ENCODE measurements at places on chromosomes 3 and 15. TPM values are rescaled to one million over a fixed set of nuclear protein-coding genes. Genes with fewer than 3 reads are reported as not detected.

Gene CYP1A1
- total RNA-seq: 0.27 TPM

Gene TM4SF18
- total RNA-seq: 0.27 TPM

- no peak for DNase-seq
These were observed 306.0 kb upstream of the GBE1 start for GRCh38 chr3:82067420-82067819.

GRCh38 chr15:26103002-26103404, 239.9 kb upstream of the ATP10A start:
- DNase-seq: no peak

GRCh38 chr15:78007964-78008886, 69.3 kb downstream of the TBC1D2B start:
- no peak for DNase-seq

DNA sequence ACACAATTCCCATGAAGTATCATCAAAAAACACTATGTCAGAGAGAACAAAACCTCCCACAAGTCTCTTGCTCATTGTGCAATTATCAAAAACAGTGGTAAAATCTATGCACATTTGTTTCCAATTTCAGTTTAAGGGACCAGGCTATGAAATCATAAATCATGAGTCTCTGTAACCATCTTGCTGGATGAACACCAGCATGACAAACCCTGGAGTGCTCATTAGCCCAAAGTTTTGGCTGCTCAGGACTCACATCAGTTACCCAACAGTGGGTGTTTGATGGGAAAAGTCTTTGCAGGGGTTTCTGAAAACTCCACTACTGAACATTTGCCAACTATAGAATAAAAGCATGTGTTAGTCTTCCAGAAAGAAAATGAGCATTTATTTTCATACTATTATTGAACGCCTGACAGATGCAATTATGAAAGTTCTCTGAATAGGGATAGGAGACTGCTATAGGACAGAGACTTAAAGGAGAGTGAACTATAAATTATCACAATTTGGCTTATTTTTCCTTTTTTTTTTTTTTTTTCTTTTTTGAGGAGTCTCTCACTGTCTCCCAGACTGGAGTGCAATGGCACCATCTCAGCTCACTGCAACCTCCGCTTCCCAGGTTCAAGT, 240.8 kb upstream of the KCNMB2 start:
- no peak for DNase-seq

- DNase-seq: no peak
These were observed 5.6 kb downstream of the AHSG start for GRCh38 chr3:186618318-186618938.

DNA sequence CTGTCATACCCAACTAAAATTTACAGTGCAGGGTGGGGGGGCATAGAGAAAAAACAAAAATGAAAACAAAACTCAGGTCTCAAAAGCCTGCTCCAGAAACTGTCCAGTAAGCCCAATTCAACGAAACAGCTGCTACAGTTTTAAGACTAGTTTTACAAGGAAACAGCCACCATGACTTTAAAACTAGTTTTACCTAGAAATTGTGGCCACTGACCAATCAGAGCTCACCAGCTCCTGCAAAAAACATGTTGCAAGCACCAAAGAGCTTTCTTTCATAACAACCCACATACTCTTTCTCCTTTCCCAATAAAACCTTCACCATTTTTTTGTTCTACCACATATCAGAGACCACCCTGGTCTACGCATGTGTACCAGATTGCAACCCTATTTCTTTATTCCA, 7.3 kb upstream of the CFAP91 start:
- DNase-seq: no peak

DNA sequence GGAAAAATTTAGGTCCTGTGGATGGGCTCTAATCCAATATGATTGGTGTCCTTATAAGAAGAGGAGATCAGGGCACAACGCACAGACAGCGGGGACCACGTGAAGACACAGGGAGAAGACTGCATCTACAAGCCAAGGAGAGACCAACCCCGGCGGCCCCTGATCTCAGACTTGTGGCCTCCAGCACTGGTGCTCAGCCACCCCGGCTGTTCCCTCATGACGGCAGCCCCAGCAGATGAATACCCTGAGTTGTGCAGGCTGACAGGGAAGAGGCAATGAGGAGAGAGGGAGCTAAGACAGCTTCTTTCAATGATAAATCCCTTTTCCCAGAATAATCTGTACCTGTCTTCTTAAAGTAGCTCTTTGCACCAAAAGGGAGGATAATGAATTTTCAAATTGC, 33.3 kb upstream of the CGNL1 start:
- no peak for DNase-seq

- DNase-seq: no peak
These were observed 31.3 kb downstream of the TIMP4 start for GRCh38 chr3:12127391-12127790.
